ENCODE measurements at places on chromosomes 7 and 10. TPM values are rescaled to one million over a fixed set of nuclear protein-coding genes. Genes with fewer than 3 reads are reported as not detected.

Gene GPR15LG
- total RNA-seq, result not detected

- no peak for DNase-seq
These were observed 13.7 kb downstream of the AHCYL2 start for GRCh38 chr7:129238546-129238945.

DNA sequence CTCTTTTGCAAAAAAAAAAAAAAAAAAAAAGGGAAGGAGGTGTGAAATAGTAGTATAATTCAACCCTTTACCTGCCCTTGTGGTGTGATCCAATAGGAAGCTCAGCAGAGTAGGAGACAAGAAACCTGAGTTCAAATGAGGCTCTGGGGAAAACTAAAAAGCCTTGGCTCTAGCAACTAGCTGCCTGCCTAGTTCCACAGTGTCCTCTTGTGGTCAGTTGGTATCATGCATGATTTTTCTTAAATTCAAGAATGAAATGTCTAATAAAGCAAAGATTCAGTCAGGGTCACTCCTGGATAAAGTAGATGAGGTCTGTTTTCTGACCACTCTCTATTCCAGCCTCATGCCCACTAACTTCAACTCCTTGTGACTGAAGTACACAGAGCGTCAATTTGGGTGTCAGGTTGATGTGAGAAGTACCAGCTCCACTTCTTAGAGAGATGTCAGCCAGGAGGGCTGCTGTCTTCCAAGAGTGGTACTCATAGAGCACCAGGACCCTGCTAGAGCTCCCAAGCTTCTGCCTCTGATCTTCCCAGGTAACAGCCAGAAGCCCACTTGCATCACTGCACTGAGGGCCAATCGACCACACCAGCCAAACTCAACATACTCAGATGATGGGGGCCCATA is 10.5 kb downstream of the LSM5 start:
- DNase-seq, result peak; percentile 42

DNA sequence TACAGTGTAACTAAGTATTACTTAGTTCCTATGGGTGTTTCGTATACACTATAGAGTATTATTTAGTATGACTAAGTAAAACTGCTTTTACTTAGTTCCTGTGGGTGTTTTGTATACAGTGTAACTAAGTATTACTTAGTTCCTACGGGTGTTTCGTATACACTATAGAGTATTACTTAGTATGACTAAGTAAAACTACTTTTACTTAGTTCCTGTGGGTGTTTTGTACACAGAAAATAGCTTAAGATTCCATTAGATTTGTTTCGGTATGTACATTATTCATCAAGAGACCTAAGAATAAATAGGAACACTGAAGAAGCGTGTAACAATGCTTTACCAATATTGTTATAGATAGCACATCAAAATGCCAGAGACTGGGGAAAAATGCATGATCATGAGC is 25.0 kb downstream of the IGF2BP3 start:
- DNase-seq, result no peak

- DNase-seq, result peak; percentile 22
These were observed 13.0 kb downstream of the AKAP9 start for GRCh38 chr7:91953618-91954017.

Gene PRF1
- not detected for total RNA-seq

DNA sequence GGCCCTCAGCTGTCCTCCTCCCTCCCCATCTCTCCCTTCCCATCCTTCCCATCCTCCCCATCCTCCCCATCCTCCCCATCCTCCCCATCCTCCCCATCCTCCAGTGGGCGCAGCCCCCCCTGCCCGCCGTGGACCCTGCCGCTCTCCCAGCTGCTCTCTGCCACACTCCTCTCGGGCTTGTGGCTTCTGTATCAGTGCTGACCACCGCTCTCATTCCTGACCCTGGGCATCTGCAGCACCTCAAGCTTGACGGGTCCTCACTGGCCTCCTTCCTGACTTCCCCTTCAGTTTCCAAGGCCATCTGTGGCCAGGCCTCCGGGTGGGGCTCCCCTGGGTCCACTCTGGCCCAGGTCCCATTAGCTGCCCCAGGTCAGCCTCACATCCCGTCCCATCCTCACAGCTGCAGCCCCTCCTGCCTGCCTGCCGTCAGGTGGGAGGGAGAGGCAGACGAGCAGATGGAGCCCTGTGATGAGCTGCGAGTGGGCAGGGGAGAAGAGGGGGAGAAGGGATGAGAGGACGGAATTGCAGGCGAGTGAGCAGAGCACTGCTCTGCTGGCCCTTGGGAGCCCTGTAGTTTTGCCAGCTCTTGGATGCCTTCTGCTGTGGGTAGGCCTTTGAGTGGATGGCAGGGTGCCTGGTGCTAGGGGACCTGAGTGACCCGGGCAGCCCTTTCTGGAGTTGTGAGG is 35.7 kb downstream of the LHPP start:
- DNase-seq, result no peak

DNA sequence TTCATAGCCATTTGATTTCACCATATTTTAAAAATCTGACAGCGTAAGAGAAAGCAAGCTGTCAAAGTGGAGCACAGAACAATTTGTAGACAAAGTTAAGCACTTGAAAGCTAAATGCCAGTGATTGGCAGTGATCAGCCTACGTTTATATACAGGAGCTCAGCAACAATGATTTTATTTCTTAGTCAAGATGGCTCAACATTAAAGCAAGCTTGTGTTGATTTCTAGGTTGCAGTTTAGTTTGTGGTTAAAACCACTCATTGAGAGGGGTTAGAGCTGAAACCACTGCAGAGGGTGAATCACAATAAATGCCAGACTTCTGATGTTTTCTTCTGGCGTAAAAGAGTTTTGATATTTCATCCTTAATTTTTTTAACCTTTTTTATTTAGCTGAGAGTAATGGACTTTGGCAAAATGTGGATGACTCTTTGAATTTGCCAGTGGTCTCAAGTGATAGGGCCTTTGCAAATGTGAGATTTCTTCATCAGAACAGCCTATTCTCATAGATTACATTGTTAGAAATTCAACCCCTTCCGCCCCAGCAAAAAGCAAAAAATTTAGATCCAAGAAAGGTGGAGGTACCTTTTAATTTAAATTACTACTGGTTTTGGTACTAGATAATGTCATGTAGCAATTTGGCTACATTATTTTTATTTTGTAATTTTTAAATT is 73.8 kb downstream of the SHOC2 start:
- peak; percentile 85 for DNase-seq

DNA sequence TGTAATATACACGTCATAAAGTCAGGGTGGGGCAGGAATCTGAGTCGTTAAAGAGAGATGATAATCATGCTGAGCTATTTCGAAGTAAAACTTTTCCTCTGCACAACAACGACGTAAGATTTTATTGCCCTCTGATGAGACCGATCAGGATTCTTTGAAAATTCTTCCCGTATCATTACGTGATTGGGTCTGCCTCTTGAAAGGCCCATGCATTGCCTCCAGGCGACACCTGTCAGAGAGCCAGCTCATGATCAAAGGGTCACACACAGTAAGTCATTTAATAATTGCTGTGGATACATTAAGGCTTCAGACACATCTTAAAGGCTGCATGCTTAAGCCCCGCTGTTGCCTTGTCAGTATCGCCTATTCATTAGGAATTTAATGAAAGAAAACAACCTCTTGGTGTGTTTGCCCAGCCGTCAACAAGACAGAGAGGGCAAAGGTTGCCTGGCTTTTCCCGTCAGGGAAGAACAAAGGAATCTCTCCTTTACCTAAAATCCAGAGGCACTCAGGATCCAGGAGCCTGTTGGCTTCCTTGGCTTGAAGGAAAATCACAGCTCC is 189.0 kb upstream of the SH2B2 start:
- no peak for DNase-seq

DNA sequence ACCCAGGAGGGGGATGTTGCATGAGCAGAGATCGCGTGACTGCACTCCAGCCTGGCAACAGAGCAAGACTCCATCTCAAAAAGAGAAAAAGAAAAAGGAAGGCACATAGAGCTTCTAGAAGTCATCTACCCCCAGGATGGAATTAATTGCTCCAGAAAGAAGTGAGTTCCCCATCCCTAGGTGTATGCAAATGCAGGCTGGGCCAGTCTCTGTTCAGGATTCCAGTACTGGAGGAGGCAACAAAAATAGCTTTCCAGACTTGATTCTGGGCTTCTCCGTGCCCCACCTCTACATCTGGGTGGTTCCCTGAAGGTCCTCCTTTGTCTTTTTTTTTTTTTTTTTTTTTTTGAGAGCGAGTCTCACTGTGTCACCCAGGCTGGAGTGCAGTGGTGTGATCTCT is 28.6 kb downstream of the CASTOR2 start:
- no peak for DNase-seq

Gene OR2A5
- not detected for total RNA-seq

DNA sequence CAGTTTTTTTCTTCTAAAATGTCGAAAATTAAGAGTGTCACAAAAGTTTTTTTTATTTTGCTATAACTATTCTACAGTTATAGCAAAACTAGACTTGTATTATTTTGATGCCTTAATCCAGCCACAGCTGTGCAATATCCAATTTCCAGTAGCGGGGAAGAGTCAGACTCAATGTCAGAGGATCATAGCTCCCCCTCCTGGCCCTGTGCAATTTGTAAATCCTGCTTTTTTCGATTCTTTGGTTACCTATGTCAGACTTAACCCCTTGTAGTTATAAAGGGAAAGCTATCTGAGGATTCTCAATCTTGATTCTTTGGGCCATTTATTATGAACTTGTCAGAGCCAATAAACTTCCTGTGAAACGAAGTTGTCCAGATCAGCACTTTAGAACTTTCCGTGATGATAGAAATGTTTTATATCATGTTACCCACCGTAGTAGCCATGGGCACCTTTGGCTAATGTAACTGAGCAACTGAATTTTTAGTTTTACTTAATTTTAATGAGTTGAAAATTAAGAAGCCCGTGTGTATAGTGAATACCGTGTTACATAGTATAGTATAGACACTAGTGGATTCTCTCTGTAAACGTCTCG is 87.7 kb upstream of the PRKCQ start:
- DNase-seq, result peak; percentile 70

GRCh38 chr10:88989824-88990383 is 694 bp upstream of the FAS start:
- peak; percentile 73 for DNase-seq

DNA sequence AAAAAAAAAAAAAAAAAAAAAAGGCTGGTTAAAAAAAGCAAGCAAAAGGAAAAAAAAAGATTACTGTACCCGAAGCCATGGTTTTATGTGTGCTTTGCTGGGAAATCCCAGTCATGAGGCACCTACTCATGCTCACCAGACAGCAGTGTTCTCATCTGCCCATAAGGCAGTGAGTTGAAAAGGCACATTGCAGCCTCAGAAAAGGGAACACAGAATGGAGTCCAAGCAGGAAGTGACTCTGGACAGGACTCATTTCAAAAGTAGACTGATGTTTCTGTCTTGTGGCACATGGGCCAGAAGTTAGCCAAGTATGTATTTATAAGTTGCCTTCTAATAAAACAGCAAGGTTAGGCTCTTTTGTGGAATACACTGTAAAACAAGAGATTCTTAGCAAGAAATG is 40.2 kb downstream of the PDSS1 start:
- peak; percentile 36 for DNase-seq

DNA sequence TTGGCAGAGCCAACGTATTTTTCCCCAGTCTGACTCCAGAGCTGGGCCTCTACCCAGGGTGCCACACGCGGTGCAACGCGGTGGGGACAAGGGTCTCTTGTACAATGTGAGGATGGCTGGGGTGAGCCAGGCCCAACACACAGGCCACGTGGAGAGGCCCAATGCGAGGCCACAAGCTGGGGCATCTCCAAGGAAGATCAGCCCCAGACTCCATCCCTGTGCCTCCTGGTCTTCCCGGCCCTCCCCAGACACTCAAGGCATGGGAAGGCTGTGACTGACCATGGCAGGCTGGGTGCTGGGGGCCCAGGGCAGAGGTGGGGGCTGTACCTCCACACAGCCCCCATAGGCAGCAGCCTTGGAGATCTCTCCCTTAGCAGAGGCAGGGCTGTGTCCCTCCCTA is 135.3 kb upstream of the FAM20C start:
- no peak for DNase-seq

Gene FAM24B
- 6.8 TPM for total RNA-seq

- DNase-seq, result no peak
These were observed 68.8 kb downstream of the DOCK4 start for GRCh38 chr7:112137141-112138101.

Gene MBL2
- total RNA-seq, result not detected

Gene TUBB8
- total RNA-seq, result not detected

Gene NFKB2
- 23.3 TPM for total RNA-seq

DNA sequence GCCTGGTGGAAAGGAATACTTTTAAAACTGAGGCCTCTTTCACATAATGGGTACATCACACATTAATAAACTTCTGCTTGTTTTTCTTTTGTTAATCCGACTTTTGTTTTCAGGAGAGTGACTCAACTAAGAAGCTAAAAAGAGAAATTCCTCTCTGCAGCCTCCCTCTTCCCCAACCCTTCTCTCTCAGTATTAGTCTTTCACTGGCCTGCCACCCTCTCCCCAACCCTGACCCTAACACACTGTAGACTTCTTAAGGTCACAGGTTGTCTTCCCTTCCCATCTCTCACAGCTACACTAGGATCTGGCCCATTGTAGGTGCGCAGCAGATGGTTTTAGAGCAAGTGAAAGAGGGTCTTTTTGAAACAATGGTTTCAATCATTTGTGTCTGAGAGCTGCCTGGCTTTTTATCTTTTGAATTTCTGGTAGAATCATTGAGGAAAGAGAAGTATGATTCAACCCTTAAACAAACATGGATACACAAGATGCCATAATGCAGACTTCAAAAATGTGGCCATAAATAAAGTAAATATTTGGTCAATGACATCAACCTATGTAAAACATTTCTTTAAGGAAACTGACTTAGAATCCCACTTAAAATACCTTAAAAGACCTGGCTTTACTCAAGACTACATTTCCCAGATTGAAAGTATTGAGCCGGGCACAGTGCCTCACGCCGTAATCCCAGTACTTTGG is 17.9 kb upstream of the FFAR4 start:
- DNase-seq, result peak; percentile 6

Gene PLOD3
- total RNA-seq, result 89.0 TPM

Gene WIPF3
- total RNA-seq, result 0.33 TPM

DNA sequence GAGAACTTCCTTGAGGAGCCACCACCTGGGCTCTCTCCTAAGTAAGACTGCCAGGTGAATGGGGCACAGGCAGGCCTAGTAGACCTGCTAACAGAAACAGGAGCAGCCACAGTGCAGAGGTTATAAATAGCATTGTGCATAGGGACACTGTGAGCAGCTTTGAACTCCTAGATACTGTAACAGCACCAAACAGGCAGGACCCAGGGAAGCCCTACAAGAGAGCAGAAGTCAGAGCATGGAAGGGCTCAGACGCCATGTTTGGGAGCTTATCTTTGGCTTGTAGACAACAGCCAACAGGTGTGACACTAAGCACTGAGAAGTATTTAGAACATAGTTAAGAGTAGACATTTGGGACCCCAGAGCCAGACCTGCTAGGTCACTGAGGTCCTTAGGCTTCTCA is 14.5 kb downstream of the XRCC2 start:
- DNase-seq, result no peak

DNA sequence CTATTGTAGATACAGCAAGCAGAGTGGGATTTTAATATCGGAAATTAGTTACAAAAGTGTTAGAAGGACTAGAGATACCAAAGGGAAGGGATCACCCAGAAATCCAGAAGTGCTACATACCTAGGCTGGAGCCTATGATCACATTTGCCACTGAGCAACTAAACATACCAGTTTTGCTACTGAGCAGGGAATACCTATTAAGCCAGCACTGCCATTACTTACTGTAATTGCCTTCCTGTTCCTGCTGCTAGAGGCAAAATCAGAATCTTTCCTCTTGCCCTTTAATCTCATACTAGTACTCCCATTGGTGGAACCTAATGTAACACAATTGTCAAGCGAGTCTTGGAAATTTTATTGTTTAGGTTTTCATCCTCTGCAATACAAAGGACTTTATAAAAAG is 121.7 kb downstream of the ATRNL1 start:
- no peak for DNase-seq
